ENCODE measurements at places on chromosomes 11 and 22.
A peak's percentile ranks its signal among the peaks of the same experiment; 100 is the strongest.

DNA sequence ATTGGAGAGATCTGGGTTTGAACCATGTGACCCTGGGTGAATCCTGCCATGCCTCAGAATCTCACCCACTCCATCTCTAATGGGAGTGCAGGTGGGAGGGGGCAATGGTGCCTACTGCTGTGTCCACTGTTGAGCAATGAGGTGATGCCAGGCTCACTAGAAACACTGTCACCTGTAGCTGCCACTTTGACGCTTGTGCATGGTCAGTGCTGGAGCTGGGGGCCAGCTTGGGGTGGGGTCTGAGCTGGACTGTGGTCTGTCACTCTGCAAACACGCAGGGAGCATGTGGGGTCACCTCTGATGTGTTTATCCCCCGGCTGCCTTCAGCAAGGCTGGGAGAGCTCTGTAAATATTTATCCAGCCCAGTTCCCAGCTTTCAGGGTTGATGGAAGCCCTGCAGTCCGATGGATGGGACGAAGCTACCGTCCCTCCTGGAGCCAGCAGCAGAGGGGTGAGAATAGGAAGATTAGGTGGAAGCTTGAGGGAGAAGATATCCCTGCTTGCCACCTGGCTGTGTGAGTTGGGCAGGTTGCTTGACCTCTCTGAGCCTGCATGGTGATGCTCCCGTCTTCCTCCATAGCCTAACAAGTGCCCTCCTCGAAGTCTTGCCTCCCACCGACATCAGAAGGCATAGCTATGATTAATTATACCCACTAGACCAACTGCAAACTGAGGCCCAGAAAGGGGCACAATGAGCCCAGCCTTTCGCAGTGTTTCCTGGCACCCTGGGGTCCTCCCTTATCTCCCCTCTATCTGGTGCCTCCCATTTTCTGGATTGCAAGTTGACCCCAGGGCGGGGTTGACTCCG is 1.7 kb downstream of the MMP11 start:
- no peak for DNase-seq

GRCh38 chr11:58829786-58830185 is 14.7 kb downstream of the GLYATL2 start:
- no peak for DNase-seq

DNA sequence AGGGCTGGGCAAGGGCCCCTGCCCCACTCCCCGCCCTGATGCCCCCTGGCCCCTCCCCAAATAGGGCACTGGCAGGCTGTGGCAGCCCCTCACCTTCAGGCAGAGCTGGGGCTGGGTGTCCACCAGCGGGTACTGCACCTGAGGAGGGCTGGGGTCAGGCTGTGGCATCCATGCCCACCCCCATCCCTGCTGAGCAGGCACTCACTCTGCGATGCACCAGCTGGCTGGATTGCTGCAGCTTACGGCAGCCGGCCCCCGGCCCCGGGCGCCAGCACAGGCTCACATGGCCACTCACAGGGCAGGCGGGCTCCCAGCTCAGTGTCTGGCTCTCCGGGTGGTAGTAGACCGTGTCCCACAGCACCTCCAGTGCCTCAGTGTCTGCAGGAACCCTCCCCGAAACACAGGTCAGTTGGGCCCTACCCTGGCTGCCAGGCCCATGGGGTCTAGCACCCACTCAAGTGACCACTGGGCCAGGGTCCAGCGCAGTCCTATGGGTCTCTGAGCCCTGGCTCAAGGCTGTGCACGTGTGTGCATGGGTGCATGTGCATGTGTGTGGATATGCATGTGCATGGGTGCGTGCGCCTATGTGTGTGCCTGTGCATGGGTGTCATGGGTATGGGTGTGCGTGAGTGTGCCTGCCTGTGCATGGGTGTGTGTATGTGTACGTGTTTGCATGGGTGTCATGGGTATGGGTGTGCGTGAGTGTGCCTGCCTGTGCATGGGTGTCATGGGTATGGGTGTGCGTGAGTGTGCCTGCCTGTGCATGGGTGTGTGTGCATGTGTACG is 14.4 kb downstream of the IL17REL start:
- DNase-seq = no peak

DNA sequence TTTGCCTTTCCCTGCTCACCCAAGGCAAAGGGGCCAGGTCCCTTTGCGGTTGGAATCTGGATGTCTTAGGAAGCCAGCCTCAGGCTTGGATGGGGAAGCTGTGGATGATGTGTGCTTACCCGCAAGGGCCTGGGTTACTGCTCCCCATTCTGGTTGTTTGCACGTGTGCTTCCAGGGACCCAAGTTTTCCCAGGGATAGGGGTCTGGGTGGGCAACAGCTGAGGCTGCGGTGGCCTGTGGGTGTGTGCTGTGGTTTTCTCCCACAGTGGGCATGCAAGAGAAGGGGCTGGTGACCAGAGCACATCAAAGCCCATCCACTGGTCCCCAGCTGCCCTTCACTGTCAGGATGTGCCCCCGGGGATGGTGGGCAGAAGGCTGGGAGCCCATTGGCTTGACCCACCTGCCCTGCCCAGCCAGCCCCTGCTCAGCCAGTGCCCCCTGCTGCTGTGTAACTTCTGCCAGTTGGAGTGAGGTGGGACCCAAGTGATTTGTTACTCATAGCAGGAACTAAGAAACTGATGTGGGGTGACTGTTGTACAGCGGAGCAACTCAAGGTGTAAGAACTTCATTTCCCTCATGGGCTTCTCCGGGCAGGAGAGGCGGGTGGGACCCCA is 3.3 kb downstream of the CAPN5 start:
- no peak for DNase-seq

- no peak for DNase-seq
Measured at GRCh38 chr11:33375688-33376311, 118.6 kb downstream of the HIPK3 start.

DNA sequence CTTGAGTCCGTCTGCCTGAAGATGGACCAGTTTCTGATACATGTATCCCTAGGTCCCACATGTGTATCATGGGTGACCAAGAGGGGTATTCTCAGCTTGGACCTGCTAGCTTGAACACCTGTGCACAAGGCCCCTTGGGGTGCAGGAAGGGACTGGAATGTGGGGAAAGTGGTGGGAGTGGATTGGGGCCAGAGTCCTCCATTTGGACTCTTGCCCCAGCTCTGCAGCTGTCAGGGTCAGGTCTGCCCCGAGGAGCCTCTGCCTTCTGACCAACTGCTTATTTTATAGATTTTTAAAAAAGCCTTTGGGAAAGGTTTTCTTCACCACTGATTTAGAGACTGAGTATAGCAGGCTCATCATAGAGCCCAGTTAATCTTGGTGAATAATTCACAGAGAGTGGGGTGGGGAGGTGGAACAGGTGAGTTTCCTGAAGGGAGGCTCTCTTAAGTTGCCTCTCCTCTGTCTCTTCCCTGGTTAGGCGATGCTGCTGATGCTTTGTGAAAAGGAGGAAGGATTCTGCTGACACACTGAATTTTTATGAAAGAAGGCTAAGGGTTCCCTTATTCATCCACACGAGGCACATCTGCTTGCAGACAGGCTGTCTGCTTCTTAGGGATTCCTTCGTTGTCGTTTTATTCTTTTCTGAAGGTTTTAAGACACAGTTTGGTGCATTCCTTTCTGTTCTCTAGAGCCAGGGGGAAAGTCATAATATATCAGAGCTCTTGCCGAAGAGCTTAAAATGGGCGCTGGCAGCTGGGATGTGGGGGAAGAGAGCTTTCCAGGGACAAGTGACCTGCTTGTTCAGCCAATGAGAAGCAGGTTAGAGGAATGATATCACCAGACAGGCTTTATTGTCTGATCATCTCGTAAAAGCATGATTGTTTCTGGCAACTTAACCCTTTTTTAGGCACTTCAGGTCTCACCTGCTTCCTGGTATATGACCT is 19.9 kb downstream of the TRIM44 start:
- no peak for DNase-seq

DNA sequence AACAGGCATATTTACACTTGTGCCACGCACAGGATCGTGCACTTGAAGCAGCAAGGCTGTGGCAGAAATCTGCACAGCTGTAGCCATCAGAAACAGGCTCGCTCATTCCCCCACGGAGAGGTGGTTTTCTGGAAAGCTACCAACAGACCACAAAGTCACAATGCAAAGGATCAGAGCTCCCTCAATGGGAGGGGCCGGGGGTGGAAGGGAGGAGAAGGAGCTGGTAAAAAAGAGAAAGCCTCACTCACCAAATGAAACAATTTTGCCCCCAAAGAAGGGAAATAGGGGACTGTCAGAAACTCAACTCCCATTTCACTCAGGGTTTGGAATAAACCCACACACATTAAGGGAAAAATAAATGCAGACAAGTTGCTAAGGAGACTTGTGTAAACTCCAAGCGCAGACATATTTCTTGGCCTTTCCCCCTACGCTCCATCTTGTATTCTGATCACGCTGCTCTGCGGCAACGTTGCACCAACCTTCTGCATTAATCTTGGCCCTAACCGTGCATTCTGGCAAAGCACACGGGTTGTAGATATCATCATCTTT is 43.2 kb upstream of the BLID start:
- no peak for DNase-seq

DNA sequence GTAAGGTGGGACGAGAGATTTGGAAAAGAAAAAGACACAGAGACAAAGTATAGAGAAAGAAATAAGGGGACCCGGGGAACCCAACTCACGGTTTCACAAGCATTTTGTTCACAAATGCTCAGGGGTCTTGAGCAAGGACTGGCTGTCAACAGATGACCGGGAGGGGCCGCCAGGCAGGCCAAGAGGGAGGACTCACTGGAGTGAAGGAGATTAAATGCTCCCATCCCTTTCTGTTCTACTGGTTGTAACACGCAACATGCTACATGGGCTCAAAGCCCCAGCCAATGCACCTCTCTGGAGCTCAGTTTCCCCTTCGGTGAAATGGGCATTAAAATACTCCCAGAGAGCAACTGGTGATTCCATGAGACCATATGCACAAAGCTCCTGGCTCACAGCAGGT is 13.4 kb downstream of the SHANK2 start:
- no peak for DNase-seq

GRCh38 chr11:70225681-70226177 is 22.6 kb downstream of the FADD start:
- DNase-seq = no peak

- no peak for DNase-seq
Measured at GRCh38 chr22:48431536-48432315, 1395.9 kb downstream of the BRD1 start.

GRCh38 chr22:40635043-40635939 is 1.2 kb downstream of the MRTFA start:
- peak; percentile 28 for DNase-seq

DNA sequence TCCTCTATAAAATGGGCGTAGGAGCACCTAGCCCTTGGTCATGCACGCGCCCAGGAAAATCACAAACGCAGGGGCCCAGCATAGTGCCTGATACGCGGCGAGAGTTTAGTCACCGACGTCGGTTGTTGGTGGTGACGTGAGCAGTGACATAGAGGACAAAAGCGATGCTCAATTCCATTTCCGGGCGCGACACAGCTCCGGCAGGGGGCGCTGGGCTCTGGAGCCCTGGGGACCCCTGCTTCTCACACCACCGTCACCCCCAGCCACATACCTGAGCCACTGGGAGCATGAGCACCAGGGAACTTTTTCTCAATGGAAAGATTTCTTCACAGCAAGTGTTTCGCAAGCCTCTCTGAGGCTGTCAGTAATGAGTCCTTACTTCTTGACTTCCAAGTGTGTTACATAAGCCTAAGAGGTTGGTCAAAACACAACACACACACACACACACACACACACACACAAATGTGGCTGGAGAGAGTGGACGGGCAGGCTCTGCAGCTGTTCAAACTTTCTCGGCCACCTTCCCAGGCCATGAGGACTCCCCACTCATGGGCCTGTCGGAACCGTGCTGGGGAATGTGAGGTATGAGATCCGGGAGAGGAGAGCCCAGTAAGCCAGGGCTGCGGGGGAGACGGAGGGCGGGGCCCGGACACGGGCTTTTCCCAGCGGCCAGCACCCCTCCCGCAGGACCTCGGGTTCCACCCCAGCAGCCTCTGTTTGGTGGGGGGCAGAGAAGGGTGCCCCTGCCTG is 36.9 kb upstream of the LINC01488 start:
- DNase-seq = no peak

GRCh38 chr11:91906871-91907624 is 317.6 kb upstream of the FAT3 start:
- no peak for DNase-seq

DNA sequence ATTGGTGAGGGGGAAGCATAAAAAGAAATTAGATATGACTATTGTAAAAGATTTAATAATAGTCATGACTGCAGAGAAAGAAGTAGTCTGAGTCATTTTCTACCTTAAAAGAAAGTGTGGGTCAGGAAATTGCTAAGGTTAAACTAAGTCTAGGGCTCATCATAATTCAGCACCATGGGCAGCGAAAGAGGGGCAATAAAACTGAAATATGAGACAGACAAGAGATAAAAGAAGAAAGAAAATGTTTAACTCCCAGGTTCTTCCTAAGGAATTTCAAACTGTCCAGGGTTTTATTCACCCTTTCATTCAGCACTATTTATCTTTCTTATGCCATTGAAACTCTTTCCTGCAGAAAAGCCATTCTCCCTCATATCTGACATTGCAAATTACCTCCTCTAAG is 114.4 kb upstream of the API5 start:
- no peak for DNase-seq

DNA sequence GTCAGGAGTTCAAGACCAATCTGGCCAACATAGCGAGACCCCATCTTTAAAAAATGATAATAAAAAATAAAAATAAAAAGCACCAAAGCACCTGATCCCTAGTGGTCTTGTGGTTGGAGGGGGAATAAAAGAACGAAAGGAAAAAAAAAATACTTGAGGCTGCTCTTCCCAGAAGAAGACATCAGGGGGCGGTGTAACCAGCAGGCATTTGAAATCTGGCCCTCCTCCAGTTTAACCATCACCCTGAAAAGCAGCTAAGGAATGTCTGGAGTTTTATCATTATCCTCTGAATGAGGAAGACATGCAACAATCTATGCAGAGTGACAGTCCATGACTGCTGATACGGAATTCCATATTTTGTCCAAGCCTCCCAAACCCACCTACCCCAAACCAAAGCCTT is 5.6 kb upstream of the KCTD17 start:
- DNase-seq = peak; percentile 38

DNA sequence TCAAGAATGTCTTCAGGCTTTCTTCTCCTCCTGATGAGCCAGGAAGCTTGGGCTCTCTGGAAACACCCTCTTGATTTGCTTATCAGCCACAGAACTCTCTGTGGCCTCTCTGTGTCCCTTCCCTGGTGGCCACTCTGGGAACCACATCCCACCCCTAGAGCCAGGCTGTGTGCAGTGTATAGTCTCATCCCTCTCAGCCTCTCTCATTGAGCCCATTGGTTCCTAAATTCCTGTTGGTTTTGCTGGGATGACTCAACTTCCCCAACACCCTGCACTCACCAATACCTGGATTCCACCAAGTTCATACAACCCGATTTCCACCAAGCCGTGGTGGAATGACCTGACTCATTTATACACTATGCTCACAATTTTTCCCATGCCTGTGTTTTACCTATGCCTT is 5.2 kb downstream of the IRAG1 start:
- DNase-seq = no peak

DNA sequence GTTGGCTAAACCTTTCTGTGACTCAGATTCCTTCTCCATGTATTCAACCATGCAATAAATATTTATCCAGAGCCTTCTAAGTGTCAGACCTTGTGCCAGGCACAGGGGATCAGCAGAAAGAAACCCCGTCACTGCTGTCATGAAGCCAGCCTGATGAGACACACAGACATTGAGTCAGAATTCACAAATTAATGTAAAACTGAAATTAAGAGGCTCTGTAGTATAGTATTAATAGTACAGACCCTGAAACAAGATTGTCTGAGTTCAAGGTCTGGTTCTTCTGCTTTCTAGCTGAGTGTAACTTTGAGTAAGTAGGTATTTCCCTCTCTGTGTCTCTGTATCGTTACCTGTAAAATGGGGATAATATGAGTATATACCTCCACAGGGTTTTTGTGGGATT is 46.9 kb downstream of the ME3 start:
- DNase-seq = no peak

GRCh38 chr11:45457649-45458048 is 171.5 kb upstream of the SYT13 start:
- no peak for DNase-seq

Measured in activated CD8-positive, alpha-beta T cell treated with anti-CD3 and anti-CD28 coated beads, Interleukin-2, amount 10 ng/mL, durations not matched to agents 7 days and 5 days (primary cell).